ENCODE measurements at places on chromosomes 12 and 14.

GRCh38 chr12:5096241-5096924, 52.7 kb downstream of the KCNA5 start:
- DNase-seq = no peak

DNA sequence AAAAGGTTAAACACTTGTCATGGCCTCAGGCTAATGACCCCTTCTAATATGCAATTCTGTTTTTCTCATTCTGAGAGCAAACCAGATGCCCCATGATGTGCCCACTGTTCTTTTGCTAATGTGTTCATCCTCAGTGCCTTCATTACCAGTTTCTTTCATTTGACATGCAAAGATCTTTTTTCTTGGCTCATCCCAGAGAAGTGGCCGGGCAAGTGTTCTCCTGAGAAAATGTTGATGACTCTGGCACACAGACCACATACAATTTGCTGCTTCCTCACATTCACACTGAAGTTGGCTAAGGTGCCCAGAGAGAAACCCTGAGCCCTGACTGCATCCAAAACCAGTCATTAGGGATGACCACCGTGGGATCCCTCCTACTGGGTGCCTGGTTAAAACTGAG, 833.3 kb downstream of the DIO2 start:
- no peak for DNase-seq

GRCh38 chr12:67645126-67645525, 3.4 kb upstream of the DYRK2 start:
- no peak for DNase-seq

- peak; percentile 19 for DNase-seq
Measured at GRCh38 chr12:2783936-2784600, 10.7 kb upstream of the FKBP4 start.

DNA sequence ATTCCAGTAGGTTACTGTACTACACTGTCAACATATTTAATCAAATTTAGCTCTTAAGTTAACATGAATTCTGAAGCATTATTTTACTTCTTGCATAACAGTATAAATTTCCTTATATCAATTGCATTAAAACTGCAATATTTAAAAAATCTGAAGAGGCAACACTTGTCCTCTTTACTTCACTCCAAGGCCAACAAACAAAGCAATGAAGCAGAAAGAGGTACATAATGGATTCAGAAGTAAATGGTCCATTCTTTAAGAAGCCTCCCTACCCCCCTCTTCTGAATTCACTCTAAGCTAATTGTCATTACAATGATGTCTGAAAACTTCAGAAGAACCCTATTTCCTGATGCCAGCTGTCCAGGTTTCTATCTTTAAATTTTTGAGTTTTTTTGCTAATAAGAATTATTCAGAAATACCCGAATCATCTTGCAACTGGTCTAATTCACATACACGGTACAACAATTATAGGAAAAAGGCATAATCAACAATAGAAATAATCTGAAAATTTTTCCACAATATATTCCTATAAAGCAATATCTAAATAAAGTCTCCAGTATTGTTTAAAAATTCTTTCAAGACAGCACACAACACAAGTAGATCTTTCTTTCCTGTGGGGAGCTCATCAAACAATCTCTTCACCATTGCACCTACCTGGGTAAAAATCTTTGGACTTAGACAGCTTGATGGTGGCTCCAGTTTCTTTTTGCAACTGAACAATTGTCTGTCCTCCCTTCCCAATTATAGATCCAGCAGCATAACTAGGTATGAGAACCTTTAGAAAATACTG, 2.9 kb downstream of the NOVA1 start:
- no peak for DNase-seq

- DNase-seq = no peak
Measured at GRCh38 chr12:79378496-79378895, 312.3 kb downstream of the PAWR start.

GRCh38 chr12:101783150-101783549, 43.9 kb upstream of the SYCP3 start:
- no peak for DNase-seq

GRCh38 chr12:108052260-108052659, 76.8 kb upstream of the WSCD2 start:
- no peak for DNase-seq

DNA sequence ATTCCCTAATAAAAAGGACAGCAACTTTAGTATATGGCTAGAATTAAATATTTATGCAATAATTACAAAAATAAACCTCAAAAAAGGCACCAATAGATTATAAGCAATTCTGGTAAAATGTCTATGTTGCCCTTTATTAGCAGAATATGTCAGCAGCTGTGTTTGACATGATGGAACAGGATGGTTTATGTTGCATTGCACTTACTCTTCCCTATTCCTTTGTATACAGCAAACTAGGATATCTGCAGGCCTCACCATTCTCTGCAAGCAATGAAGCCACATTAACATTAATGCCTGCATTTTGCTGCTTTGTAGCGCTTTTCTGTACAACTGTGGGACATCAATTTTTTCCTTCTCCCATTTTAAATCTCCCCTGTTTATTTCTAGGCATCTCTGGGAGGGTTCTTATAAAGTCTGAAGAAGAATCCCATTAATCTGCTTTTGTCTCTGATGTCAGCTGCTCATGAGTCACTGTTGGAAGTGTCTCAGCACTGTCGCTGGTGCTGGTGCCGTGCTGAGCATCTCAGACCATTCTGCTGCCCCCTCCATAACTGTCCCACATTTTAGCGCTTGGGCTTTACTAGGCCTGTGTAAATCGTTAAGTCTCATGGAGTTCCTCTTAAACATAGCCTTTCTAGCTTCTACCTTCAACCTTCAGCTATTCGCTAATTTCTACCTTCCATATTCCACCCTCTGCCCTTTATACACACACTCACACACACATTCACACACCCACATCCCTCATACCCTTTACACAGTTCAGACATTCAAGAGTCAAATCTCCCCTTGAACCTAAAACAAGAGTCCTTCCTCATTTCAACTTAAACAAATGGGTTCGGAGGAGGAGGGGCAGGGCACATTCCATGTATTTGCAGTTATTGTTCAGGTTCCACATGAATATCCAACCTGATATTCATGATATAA, 64.4 kb upstream of the TRHDE start:
- DNase-seq = no peak

DNA sequence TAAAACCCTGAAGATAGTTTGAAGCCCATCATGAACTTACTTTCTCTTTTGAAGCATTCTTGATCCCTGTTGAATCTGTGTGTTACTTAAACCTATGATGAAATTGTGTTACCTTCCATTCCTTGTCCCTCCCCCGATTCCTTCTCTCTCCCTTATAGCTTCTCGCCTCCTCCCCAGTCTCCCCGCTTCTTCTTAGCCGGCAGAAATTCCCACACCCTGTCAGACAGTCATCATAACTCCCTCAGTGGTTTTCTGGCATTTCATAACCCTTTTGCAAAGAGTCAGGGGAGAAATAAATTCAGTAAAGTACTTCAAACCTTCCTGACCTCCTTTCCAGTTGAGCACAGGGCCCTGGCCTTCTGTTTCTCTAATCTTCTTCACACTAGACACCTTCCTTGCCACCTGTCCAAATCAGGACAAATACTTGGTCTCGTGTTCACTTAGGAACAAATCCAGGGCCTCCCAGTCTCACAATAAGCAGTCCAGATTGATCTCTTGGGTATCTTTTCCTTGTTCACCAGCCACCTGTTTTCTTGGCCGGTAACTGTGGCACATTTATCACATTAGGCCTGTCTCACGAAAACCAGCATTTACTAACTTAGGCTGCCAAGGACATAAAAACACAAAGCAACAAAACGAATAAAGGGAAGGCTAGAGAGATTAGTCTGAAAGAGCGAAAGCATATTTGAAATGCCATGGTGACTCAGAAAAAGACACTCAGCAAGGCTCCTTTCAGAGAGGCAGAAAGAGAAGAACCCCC, 355.9 kb downstream of the TMTC2 start:
- no peak for DNase-seq

DNA sequence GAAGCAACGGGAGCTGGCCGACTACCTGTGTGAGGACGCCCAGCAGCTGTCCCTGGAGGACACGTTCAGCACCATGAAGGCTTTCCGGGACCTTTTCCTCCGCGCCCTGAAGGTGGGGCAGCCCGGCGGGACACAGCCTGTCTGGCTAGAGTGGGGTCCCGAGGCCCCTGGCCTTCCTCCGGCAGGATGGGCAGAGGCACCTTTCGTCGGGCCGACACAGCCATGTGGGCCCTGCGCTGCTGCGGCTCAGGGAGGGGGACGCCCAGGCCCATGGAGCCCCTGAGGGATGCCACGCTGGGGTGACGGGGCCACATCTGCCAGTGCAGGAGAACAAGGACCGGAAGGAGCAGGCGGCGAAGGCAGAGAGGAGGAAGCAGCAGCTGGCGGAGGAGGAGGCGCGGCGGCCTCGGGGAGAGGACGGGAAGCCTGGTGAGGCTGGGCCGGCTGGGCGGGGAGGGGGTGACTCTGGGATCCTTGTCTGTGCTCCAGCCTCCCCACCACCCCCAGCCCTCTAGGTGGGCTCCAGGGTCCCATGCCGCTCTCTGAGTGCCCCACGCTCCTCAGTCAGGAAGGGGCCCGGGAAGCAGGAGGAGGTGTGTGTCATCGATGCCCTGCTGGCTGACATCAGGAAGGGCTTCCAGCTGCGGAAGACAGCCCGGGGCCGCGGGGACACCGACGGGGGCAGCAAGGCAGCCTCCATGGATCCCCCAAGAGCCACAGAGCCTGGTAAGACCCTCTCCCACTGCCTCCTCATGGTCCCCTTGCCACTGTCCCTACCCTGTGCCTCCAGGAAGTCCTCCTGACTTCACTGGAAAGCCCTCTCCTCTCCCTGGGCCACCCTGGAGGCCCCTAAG, 10.9 kb upstream of the ADSS1 start:
- no peak for DNase-seq

GRCh38 chr12:14613718-14614117, 46.0 kb upstream of the PLBD1 start:
- no peak for DNase-seq

DNA sequence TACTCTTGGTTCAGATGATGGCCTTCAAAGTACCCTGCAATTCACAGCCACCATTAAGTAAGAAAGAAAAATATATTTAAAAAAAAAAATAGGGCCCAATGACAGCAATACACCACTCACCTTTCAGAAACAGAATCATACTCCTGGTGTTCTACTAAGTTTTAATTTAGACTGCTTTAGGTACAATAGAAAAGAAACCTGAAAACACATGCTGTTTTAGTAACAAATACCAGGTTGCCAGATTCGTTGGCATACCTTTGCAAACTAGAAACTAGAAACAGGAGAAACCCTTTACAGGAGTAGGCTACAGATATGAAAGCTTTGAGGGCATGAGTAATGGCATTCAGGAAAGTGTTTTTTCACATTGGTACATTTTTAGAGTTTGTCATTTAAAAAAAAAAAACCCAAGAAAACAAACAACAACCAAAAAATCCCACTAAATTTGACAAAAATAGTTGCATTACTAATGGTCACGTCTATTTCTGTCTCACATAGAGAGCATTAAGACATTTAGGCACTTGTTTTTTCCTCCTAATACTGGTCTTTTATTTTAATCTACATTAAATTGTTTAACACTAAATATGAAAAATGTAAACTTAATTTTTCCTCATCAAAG, 4.0 kb downstream of the SIX1 start:
- DNase-seq = no peak

DNA sequence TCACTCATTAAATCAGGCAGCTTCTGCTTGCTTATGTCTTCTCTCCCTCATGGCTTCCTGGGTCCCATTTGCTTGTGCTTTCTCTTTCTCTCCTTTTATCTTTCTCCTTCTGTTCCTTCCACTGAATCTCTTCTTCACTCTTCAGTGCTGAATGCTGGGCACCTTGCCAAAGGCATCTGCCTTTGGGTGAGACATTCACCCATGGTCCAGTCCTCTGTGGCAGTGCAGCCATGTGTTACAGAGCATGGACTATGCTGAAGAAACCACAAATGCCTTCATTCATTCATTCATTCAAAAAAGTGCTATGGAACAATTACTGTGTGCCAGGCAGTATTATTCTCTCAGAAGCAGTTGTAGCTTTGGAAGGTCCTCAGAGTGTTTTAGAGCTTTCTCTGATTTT, 344.4 kb upstream of the STXBP6 start:
- DNase-seq = no peak

All from bone marrow (tissue), 2 donors.